Karpas-422 (cell line): ENCODE measurements at places on chromosomes 2 and 18. TPM values are rescaled to one million over a fixed set of nuclear protein-coding genes. Genes with fewer than 3 reads are reported as not detected.

DLX2 gene
- 0.97 and 1.5 TPM in 2 replicates for total RNA-seq

DNA sequence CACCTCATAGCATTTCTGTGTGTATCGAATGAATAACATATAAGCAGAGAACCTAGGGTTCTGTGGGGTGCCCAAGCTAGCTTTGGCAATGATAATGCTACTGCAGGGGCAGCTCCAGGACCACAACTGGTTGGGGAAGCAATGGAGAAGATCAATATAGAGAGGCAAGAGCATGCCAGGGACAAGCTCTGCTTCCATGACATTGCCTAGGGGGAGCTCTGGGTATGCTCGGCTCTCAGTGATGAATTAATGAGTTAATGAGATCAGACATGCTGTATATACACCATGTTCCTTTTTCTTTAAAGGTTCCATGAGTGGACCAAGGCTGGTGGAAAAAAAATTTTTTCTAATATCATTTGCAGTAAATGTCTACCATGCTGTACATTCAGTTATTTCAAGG, 618.4 kb downstream of the BCL11A start:
- peak; percentile 49 for DNase-seq

DNA sequence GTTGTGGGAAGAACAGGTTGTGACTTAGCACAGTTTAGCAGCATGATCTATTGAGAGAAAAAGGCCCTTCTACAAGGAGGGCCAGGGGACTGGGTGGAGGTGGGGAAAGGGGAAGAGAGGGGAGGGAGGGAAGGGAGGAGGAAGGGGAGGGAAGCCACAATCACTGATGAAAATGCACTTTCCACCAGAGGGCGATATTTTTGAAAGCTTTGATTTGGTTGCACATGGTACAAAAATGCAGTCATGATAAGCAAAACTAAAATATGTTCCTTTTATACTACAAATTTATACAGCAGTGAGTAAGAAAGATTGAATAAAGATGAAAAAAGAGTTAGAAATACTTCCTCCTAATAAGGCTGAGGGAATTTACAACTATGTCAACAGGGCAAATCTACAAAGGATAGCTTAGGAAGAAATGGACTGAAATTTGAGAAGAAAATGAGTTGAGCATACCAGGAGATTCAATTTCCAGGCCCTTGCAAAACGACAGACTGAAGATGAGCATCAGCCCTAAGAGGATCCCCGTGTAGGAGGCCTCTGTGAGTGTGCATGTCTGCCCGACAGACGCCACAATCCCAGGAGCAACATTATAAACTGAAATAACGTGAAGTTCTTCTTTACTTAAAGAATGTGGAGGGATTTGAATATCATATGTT, 17.2 kb downstream of the SH3YL1 start:
- peak; percentile 86 for DNase-seq

- no peak for DNase-seq
Measured at GRCh38 chr2:16707014-16707623, 41.5 kb upstream of the CYRIA start.
